ENCODE measurements at places on chromosomes 13 and 19.

- no peak for DNase-seq
These were observed 151.6 kb downstream of the IER2 start for GRCh38 chr19:13301627-13302334.

DNA sequence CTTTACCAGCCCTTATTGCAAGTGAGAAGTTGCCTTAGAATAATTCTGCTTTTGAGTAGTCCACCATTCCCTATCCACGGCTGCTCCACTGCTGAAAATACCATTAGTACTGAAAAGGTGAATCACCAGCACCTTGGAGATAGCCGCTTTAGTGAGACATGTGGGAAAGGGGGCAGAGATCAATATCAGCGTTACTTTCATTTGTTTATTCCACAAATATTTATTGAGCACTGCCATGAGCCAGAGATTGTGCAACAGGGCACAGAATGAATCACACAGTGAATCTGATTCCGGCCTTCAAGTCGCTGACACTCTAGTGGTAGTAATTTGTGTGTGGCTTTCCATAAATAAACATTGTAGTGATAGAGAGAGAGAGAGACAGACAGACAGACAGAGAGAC lies 31.5 kb upstream of the MYO16 start:
- DNase-seq = no peak

GRCh38 chr19:2429917-2430535 lies 2.6 kb upstream of the TIMM13 start:
- no peak for DNase-seq

- DNase-seq = no peak
These were observed 530.4 kb downstream of the MYO16 start for GRCh38 chr13:109159650-109160309.
